ENCODE measurements at places on chromosomes 1 and 21. TPM values are rescaled to one million over a fixed set of nuclear protein-coding genes. Genes with fewer than 3 reads are reported as not detected.

Gene F13B
- total RNA-seq: not detected

Gene OR2AK2
- total RNA-seq: not detected

Gene PRMT2
- total RNA-seq: 77.8 TPM

Gene MYOM3
- total RNA-seq: 0.18 TPM

Gene FCMR
- total RNA-seq: 0.81 TPM

GRCh38 chr1:204417074-204417997 lies 5.7 kb upstream of the PPP1R15B start:
- peak overlapping the region; percentile 89 for H3K27ac ChIP-seq
- peaks cover 39% of the 10 kb centered on the region for H3K4me1 ChIP-seq
- H3K27me3 ChIP-seq: no peaks in the 10 kb centered on the region
- peak; percentile 86 for DNase-seq
- peak overlapping the region; percentile 28 for H3K4me3 ChIP-seq
- H3K36me3 ChIP-seq: no peaks in the 10 kb centered on the region

DNA sequence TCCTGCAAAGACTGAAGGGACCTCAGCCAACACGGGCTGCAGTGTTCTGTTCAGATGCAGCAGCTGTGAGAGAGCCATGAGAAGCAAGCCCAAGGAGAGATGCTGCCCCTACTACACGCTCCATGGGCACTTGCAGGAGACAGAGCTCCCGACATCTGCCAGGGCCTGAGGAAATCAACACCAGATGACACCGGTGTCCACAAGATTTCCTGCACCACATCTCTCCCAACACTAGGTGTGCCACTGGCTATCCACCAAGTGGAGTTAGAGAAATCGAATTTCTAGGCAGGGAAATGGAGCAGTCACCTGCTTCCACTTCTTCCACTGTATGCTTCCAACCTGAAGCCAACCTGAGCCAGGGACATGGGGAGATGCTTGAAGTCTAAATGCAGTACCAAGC lies 445.3 kb downstream of the RWDD3 start:
- H3K27ac ChIP-seq: no peak overlapping the region
- H3K36me3 ChIP-seq: no peaks in the 10 kb centered on the region
- H3K4me3 ChIP-seq: no peak overlapping the region
- no peaks in the 10 kb centered on the region for H3K27me3 ChIP-seq

DNA sequence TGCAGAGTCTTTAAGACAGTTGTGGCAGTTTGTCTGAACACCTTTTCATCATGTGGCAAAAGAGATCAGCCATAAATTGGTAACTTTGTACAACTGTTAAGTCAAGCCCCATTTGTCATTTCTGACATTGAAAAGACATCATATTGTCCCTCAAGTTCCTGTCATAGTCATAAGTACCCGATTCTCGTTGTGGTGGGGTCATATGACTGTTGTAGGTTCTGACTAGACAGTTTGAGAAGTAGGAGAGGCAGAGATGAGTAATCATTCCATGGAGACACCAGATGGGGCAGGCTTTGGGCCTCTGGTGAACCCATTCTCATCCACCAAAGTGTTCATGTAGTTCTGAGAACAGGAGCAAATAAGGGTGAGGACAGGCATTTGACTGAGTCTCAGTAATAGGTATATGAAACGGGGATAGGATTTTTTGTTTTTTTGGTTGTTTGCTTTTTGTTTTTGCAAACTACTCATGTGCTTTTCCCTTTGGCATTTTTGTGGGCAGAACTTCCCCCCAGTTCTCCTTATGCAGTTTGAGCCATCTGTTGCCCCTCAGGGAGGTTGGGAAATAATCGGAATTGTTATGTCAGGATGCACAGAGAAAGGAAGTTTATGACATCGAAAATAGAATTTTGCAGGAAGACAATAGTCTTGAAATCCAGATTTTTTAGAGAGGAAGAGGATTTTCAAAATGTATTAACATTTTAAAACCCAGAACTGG lies 86.9 kb upstream of the KCNE2 start:
- no peak for DNase-seq
- no peaks in the 10 kb centered on the region for H3K27me3 ChIP-seq
- H3K27ac ChIP-seq: no peak overlapping the region
- H3K4me3 ChIP-seq: no peak overlapping the region
- H3K36me3 ChIP-seq: no peaks in the 10 kb centered on the region
- H3K4me1 ChIP-seq: no peaks in the 10 kb centered on the region

DNA sequence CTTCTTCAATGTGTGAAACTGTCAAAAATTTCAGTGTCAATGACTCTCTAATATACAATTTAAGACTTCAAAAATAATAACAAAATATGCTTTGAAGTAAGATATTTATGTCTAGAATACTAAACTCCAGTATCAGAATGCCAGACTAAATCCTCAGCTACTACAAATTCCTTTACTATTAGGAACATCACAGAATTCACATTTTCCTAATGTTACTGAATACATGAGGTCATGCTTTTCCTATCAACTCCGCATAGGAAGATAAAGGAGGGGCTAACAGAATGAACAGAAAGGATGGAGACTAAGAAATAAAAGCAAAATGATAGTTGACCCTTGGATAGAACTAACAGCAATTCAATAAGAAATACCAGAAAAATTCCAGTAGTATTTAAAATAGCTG lies 292.7 kb downstream of the SDCCAG8 start:
- H3K36me3 ChIP-seq: no peaks in the 10 kb centered on the region
- no peaks in the 10 kb centered on the region for H3K27me3 ChIP-seq
- no peak overlapping the region for H3K27ac ChIP-seq
- no peak overlapping the region for H3K4me3 ChIP-seq

DNA sequence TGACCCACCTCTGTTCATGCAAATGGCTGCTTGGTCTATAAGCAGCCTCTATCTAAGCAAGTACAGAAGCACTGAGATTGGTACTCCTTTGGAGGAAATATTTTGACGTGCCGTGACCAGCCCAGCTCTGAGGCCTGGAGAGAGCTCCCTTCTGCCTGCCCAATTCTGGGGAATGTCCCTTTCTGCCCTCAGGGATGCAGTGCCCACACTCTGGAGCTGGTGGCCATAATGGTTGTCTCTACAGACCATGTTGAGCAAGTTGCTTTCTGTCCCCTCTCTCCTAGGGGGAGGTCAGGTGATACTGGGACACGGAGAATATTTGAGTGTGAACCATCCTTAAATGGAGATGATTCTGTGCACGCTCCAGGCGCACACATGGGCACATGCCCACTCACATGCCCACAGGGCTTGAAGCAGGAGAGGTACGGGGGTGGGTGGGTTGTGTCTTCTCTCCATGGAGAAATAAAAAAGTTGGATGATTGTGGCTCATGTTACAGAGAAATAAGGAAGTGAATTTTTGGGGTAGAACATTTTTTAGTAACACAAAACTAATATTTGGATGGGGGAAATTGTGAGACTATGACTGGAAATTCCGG lies 13.9 kb upstream of the ALPL start:
- no peak overlapping the region for H3K4me3 ChIP-seq
- no peaks in the 10 kb centered on the region for H3K36me3 ChIP-seq
- H3K27me3 ChIP-seq: no peaks in the 10 kb centered on the region
- H3K4me1 ChIP-seq: no peaks in the 10 kb centered on the region
- no peak overlapping the region for H3K27ac ChIP-seq

- no peaks in the 10 kb centered on the region for H3K27me3 ChIP-seq
- H3K4me1 ChIP-seq: no peaks in the 10 kb centered on the region
- H3K36me3 ChIP-seq: no peaks in the 10 kb centered on the region
- DNase-seq: no peak
- H3K4me3 ChIP-seq: no peak overlapping the region
These were observed 245.7 kb upstream of the RGS18 start for GRCh38 chr1:191912517-191912916.

DNA sequence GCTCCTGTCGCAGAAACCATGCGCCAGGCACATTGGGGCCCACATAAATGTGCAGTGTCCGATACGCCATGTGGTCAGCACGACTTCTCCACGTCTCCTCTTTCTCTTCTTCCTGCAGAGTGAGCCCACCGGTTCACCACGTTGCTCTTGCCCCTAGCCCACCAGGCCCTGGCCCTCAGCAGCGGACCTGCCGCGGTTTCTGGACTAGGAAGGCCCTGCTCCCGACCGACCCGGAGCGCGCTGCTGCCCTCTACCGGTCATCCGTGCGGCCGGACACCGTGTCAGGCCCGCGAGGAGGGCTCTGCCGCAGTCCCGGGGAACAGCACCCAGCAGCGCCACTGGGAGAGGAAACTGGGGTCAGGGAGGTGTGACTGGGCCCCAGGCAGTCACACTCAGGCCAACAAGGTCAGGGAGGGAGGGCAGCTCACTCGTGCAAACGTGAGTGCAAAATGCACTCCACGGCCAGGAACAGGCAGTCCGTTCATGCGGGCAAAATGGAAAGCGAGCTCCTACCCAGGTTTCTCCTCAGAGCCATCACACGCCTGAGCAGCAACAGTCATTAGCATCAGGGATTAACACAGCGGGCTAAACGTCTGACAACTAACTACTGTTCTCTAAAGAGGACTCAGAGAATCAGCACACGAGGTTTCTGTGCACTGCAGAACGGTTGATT lies 13.7 kb downstream of the TLR5 start:
- H3K27ac ChIP-seq: no peak overlapping the region
- DNase-seq: peak; percentile 72
- peaks cover 6% of the 10 kb centered on the region for H3K4me1 ChIP-seq
- H3K27me3 ChIP-seq: no peaks in the 10 kb centered on the region

GRCh38 chr1:51214615-51215131 lies 21.4 kb upstream of the RNF11 start:
- no peak for DNase-seq
- no peaks in the 10 kb centered on the region for H3K27me3 ChIP-seq
- H3K4me3 ChIP-seq: no peak overlapping the region
- peaks cover 9% of the 10 kb centered on the region for H3K4me1 ChIP-seq
- no peaks in the 10 kb centered on the region for H3K36me3 ChIP-seq
- no peak overlapping the region for H3K27ac ChIP-seq

DNA sequence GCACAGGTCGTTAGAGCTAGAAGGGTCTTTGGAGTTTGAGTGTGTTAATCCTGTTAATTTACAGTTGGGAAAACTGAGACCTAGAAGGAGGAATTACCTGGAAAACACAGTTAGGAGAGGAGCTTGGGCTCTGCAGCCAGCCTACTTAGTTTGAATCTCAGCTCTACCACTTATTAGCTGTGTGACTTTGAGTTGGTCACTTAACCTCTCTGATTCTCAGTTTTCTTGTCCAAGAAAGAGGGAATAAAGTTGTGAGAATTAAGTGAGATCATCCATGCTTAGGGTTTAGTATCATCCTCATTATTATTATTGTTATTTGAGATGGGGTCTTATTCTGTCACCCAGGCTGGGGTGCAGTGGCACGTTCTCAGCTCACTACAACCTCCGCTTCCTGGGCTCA lies 5.4 kb upstream of the HTR1D start:
- H3K4me3 ChIP-seq: no peak overlapping the region
- H3K27me3 ChIP-seq: peaks cover 2% of the 10 kb centered on the region
- DNase-seq: no peak
- H3K27ac ChIP-seq: no peak overlapping the region
- no peaks in the 10 kb centered on the region for H3K36me3 ChIP-seq

DNA sequence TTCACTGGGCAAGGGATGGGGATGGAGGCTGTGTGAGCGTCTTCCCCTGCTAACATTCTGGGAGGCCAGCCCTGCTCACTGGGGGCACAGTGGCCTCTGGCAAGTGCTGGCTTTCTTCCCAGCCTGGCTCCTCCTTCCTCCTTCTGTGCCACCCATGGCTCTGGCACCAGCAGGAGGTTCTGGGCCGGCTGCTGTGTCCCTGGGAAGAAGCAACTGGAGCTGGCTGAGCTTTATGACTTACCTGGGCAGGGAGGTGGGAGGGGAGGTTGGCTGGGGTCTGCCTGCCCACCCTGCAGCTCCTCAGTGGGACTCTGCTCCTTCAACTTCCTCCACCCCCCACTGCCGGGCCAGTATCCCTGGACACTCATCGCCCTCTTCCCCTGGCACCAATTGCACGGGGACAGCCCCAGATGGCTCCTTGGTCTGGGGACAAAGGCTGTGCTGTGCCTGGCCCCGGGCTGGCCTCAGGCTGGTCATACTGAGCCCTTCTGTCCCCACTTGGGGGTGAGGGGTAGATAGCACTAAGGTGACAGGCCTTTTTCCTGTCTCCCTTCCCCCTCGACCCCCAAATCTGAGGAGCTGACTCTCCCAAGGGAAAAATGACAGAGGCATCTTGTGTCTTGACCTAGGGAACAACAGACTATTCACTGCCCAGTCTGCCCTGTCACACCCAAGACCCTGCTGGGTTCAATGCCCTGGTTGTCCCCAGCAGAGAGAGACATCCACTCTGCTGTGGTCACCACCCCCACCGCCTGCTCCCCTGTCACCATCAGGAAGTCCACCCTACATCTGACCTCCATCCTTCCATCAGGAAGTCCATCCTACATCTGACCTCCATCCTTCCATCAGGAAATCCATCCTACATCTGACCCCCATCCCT lies 14.4 kb downstream of the CDK18 start:
- no peak overlapping the region for H3K4me3 ChIP-seq
- no peaks in the 10 kb centered on the region for H3K36me3 ChIP-seq
- peaks cover 8% of the 10 kb centered on the region for H3K4me1 ChIP-seq

- DNase-seq: no peak
- H3K27ac ChIP-seq: no peak overlapping the region
- no peaks in the 10 kb centered on the region for H3K27me3 ChIP-seq
- peaks cover 7% of the 10 kb centered on the region for H3K36me3 ChIP-seq
These were observed 23.4 kb downstream of the CTBS start for GRCh38 chr1:84550826-84551225.

DNA sequence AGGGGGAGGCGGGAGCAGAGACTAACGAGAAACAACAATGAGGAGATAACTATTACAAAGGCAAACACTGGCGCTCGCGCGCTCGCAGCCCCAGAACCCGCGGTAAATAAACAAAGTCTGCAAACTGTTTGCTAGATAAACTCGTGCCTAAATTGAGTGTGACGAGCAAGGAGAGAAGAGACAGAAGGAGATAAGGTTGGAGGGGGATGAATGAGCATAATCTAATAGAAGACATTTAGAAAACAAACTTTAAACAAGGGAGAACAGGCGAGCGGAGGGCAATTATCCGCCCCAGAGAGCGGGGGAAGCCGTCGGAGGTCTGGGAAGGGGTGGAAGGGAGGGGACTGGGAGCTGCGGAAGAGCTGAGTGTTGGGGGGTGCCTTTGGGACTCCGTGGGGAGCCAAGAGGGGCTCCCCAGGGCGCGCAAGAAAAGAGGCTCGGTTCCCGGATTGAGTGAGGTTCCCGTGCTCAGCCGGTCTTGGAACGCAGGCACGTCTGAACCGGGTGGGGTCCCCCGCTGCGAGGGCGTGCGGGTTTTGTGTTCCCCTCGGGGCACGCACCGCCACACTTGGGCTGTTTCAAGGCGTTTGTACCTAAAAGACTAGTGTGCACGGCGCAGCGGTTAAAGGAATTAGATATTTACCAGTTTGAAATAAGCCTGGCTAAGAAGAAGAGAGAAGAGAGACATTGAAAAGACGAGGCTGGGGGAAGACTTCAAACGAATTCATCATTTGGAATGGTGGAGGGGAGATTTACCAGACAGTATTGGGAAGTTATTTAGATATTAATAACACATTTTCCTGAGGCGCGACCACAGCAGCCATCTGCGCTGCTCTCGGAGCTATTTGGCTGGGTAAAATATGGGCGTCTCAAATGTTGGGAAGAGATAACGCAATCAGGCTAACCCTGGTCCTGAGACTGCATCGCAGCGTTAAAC lies 10.6 kb downstream of the PAX7 start:
- H3K4me1 ChIP-seq: no peaks in the 10 kb centered on the region
- no peak overlapping the region for H3K27ac ChIP-seq
- no peaks in the 10 kb centered on the region for H3K36me3 ChIP-seq
- no peak overlapping the region for H3K4me3 ChIP-seq
- DNase-seq: no peak
